ENCODE measurements at places on chromosomes 12 and 14. TPM values are rescaled to one million over a fixed set of nuclear protein-coding genes. Genes with fewer than 3 reads are reported as not detected.

The NAP1L1 gene
- 587 TPM for total RNA-seq

The PIK3C2G gene
- 1.4 TPM for total RNA-seq

The SLC7A7 gene
- total RNA-seq: 5.9 TPM

The FOXN4 gene
- total RNA-seq: not detected

The PAPOLA gene
- 59.5 TPM for total RNA-seq

The AACS gene
- 48.5 TPM for total RNA-seq

The ABCD2 gene
- not detected for total RNA-seq

The KRT5 gene
- 134 TPM for total RNA-seq

The TMPRSS12 gene
- not detected for total RNA-seq

The AMHR2 gene
- total RNA-seq: not detected

The VDR gene
- total RNA-seq: 12.3 TPM

The AJUBA gene
- 42.6 TPM for total RNA-seq

The DYRK2 gene
- total RNA-seq: 42.9 TPM

The NKX2-1 gene
- not detected for total RNA-seq

The AQP5 gene
- total RNA-seq: 0.45 TPM

The SDS gene
- not detected for total RNA-seq

The MAP3K9 gene
- 25.0 TPM for total RNA-seq

The DPPA3 gene
- not detected for total RNA-seq

The LALBA gene
- not detected for total RNA-seq

The CCNB1IP1 gene
- total RNA-seq: 30.8 TPM

The PTHLH gene
- total RNA-seq: 1.9 TPM

The KIF26A gene
- total RNA-seq: 0.53 TPM

The NUDT4 gene
- 51.0 TPM for total RNA-seq

The SELPLG gene
- 0.96 TPM for total RNA-seq

The TAS2R8 gene
- total RNA-seq: not detected

The SERPINA9 gene
- total RNA-seq: not detected

The KCNA5 gene
- not detected for total RNA-seq

The FAM90A1 gene
- 1.6 TPM for total RNA-seq

The KLHDC1 gene
- total RNA-seq: 1.2 TPM

The KSR2 gene
- total RNA-seq: 1.0 TPM

The NINJ2 gene
- total RNA-seq: 19.3 TPM

The C2CD5 gene
- total RNA-seq: 28.6 TPM

The FGF23 gene
- total RNA-seq: not detected

The NRXN3 gene
- total RNA-seq: not detected

The SRRM4 gene
- total RNA-seq: not detected

The TRHDE gene
- 0.74 TPM for total RNA-seq

The ITGA5 gene
- total RNA-seq: 28.4 TPM

The BEGAIN gene
- total RNA-seq: not detected

The WDR20 gene
- 93.5 TPM for total RNA-seq

The APOLD1 gene
- 23.3 TPM for total RNA-seq

The IL26 gene
- not detected for total RNA-seq

The KLRC2 gene
- total RNA-seq: not detected

The CABP1 gene
- total RNA-seq: not detected

The SPX gene
- not detected for total RNA-seq

The GDF3 gene
- not detected for total RNA-seq

The PLEKHD1 gene
- 0.65 TPM for total RNA-seq

The NTS gene
- total RNA-seq: not detected

The GOLGA3 gene
- 72.7 TPM for total RNA-seq

The HOXC11 gene
- 2.4 TPM for total RNA-seq

The ERP27 gene
- total RNA-seq: 33.4 TPM

The FAR2 gene
- total RNA-seq: 11.0 TPM
